ENCODE measurements at places on chromosomes 12 and 14.

- peak; percentile 4 for DNase-seq
These were observed 624 bp downstream of the M6PR start for GRCh38 chr12:8948701-8949341.

- DNase-seq, result no peak
These were observed 1035.1 kb downstream of the TRHDE start for GRCh38 chr12:73307260-73307659.

DNA sequence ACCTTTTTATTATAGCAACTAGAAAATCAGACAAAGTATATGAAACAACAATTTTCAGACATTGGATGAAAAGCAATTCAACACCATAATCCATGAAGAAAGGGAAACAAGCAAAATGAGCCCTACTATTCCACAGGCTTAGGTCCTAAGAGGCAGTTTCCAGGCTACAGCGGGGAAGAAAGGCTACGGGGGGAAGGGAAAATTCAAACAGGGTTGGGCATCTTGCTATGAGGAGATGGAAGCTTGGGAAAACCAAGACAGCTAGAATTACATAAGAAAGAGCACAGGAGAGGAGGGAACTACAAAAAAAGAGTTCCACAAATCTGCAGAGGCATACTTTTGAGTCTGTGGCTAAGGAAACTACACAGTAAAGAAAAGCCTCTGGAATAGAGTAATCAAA lies 356.0 kb upstream of the CLEC14A start:
- no peak for DNase-seq

- no peak for DNase-seq
These were observed 48.8 kb downstream of the SYNE3 start for GRCh38 chr14:95467657-95468056.

- DNase-seq, result peak; percentile 80
These were observed 62.4 kb downstream of the PUS7L start for GRCh38 chr12:43696154-43696553.

DNA sequence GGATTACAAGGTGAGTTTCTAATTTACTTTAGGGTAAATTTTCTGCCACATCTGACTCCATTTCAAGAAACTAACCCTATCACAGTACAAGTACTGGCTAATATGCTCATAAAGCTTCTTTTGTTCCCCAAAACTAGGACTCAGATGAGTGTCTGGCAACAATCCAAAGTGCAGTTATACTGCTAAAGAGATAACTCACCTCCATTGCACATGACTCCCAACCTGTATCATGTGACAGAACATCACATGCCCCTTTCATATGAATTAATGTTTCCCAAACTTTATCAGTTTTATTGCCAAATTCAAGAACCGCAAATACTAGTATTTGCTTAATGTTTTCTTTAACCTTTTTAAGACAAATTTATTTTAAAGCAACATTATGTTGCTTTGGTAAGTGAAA lies 3.9 kb upstream of the PPP1R12A start:
- DNase-seq, result no peak

DNA sequence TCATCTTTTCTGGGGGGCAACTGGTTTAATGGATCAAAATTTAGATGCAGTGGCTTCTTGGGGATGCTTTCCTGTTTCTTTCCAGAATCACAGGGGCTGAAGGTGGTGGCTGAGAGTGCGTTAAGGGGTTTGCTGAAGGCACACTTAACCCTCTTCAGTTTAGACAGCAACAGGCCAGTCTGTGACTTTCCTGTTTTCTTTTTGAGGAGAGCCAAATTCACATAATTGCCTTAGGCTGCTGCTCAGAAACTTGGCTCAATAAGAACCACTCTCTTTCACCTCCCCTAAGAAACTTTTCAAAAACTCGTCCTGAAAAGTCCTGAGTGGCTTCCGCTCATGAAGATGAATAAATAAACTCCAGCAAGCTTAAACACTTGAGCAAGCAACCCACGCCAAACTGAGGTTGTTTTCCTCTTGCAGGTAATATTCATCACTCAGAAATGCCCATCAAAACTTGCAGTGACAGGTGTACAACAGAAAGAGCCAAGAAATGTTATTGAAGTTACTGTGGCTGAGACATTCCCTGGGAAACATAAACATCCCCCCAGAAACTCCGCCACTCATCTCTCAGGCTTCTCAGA lies 510.4 kb downstream of the TMEM132D start:
- no peak for DNase-seq

GRCh38 chr12:58914457-58914856 lies 5.8 kb downstream of the LRIG3 start:
- peak; percentile 51 for DNase-seq

DNA sequence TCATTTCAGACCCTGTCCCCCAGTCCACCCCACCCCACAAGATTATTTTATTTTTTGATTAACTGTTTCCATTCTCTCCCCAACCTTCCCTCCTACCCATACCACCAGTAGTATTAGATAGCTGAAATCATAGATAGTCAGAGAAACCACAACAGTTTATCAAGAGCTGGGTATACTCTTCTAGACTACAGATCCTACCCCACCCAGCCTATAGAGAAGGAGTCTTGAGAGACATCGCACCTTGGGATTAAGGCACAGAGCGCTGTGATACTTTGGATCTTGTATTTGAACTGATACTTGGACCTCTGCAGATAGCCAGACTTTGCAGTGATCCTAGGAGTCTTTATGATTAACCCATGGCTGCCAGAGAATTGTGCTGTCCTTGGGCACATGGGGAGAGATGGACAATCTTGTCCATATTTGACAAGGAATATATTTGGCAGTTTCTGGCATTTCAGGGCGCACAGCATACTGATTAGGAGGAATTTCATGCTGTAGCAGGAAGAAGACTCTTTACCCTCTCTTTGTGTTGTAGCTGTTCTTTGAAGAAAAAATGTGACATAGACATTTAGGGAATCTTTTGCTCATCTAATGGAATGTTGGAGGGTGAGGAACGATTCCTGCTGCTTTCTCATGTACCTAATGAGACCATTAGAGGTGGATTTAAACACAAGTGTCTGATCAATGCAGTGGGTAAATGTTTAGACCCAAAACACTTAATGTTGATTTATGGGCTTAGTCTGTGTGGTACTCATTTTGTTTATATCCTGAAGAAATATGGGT lies 982 bp downstream of the RBMS2 start:
- no peak for DNase-seq
